ENCODE measurements at places on chromosomes 1 and 21.

- DNase-seq: no peak
Observed at GRCh38 chr1:30043731-30044408, 679.5 kb downstream of the MATN1 start.

DNA sequence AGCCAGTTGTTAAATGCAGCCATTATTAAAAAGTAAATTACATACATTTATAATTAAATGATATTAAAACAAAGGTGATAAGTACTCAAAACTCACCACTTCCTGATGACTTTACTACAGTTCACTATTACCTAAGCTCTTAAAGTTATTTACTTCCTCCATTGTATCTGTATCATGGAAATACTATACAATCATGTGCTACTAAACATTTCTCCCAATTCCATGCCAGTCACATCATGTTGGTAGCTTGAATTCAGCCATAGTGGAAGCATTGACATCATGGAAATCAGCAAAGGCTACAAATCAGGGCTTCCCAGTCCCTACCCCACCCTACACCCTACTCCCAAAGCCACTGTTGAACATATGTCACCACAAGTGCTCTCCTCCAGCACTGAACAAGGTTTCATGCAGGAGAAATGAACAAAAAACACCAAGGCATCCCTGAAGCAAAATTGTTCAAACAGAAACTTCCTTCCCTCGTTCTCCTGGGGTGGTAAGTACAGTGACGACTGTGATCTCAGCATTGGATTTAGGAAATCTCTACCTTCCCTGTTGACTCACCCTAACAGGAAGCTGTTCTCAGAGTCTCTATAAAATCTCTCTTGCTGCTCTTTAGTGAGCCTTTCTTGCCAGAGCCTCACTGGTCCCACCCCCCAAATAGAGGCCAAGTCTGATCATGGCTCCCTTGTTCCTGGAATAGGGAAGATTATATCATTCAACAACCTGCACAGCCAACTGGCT is 12.7 kb downstream of the VSIG8 start:
- no peak for DNase-seq

DNA sequence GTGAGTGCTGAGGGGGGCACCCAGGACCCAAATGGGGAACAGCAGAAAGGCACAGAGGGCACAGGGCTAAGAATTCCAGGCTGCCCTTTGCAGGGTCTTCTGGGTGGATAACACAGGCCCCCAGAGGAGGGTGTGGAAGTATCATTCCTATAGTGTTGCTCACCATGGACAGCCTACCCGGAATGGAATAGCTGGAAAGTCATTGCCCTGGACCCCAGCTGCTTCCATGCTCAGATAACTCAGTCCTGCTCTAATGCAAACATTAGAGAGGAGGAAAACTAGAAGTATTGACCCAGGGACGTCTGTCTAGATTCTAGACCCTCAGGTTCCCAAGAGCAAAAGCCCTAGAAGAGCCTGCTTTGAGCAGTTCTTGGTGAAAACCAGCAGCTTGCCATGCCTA is 24.7 kb downstream of the SLC6A17 start:
- DNase-seq: no peak

DNA sequence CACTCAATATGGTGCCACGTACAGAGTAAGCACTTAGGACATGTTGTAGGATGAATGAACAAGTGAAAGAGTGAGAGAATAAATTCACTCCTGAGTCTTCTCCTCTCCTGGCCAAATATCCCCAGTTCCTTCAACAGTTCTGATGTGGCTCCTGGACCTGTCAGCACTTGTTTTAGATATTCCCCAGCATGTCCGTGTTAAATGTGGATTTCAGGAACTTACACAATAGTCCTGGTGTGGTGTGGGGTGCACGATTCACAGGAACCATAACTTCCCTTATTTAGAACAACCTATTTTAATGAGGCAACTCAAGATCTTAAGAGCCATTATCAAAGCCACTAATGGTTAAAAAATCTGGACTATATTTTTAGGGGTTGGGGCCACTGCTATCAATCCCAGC is 39.0 kb upstream of the MYSM1 start:
- DNase-seq: no peak

- DNase-seq: no peak
Observed at GRCh38 chr1:178033019-178033418, 60.9 kb upstream of the RASAL2 start.

GRCh38 chr1:212667223-212668139 is 32.2 kb downstream of the BATF3 start:
- DNase-seq: peak; percentile 96

- no peak for DNase-seq
Observed at GRCh38 chr1:70503358-70503757, 92.3 kb downstream of the CTH start.

GRCh38 chr1:111813440-111814304 is 58.0 kb downstream of the DDX20 start:
- DNase-seq: no peak

- no peak for DNase-seq
Observed at GRCh38 chr1:203528976-203529835, 35.3 kb downstream of the OPTC start.

DNA sequence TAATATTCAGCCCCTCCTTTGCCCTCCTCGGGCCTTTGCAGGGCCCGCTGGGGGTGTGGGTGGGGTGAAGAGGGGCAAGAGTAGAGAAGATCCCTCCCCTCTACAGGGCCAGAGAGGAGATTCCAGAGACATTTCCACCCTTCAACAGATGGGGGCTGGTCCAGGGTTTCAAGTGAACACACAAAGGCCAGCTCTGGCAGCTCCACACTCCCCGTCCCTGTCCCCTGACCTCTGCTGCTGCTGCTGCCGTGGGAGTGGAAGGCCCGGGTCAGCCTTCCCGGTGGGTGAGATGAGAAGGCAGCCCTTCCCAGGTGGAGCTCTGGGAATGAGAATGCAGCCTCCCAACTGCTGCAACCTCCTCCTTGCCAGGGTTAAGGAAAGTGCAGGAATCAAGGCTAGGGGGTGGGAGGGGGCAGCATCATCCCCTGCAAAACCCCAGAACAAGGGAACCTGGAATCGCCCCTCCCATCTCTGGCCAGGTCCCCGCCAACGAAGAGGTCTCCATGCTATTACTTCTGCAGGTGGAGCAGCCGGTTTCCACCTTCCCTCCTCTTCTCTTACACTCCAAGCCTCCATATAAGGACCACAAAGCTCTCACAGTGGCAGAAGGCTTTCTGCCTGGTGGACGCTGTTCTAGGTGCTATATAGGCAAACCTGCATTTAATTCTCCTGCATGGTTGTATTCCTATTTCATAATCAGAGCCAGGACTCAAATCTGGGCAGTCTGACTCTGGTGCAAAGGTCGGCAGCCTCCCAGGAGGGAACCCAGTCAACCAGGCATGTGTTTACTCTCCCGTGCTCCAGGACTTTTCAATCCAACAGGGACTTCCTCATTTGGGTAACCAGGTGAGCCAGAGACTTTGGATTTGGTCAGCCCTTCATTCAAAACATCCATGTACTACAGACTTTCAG is 22.9 kb upstream of the ARHGEF10L start:
- DNase-seq: no peak

GRCh38 chr21:26781331-26781730 is 63.9 kb downstream of the ADAMTS1 start:
- DNase-seq: no peak

- no peak for DNase-seq
Observed at GRCh38 chr1:52579415-52579814, 22.8 kb upstream of the GPX7 start.

- no peak for DNase-seq
Observed at GRCh38 chr1:26535201-26535600, 5.6 kb downstream of the RPS6KA1 start.

- DNase-seq: no peak
Observed at GRCh38 chr21:32907521-32907920, 118.2 kb upstream of the OLIG2 start.

DNA sequence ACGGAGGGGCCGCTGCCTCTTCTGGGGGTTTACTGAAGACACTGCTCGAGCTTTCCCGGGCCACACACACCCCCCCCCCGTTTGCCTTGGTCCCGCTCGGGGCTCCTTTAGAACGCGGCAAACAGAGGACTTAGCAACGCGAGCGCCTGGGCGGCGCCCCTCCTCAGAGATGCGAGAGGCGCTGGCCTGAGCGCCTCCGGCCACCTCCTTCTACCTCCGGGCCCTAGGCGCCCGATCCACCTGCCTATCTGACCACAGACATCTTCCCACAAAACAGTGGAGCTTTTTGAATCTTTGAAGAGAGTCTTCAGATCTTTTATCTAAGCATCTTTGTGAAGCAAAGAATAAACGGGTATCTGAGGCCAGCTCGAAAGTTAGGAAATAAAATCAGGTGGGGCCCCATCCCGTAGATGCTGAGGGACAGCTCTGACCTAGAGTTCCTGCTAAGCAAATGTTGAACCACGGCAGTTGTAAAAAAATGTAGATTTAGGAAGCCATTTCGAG is 436 bp upstream of the TTLL7 start:
- peak; percentile 42 for DNase-seq

DNA sequence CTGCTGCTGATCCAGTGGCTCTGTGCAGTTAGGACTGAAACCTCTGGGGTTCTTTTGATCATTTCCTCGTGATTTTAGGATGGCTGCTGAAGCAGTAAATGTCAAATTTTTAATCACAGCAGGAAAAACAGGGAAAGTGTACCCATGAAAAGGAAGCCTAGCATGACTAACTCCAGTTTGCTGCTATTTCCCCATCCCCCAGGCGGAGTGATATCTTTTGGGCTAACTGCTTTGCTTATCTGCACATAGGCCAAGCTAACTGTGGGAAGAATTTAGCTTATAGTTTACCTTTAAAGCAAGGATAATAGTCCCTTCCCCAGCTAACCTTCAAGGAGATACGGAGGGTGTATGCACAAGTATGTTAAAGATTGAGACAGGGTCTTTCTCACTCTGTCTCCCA is 149.8 kb upstream of the TNR start:
- no peak for DNase-seq

DNA sequence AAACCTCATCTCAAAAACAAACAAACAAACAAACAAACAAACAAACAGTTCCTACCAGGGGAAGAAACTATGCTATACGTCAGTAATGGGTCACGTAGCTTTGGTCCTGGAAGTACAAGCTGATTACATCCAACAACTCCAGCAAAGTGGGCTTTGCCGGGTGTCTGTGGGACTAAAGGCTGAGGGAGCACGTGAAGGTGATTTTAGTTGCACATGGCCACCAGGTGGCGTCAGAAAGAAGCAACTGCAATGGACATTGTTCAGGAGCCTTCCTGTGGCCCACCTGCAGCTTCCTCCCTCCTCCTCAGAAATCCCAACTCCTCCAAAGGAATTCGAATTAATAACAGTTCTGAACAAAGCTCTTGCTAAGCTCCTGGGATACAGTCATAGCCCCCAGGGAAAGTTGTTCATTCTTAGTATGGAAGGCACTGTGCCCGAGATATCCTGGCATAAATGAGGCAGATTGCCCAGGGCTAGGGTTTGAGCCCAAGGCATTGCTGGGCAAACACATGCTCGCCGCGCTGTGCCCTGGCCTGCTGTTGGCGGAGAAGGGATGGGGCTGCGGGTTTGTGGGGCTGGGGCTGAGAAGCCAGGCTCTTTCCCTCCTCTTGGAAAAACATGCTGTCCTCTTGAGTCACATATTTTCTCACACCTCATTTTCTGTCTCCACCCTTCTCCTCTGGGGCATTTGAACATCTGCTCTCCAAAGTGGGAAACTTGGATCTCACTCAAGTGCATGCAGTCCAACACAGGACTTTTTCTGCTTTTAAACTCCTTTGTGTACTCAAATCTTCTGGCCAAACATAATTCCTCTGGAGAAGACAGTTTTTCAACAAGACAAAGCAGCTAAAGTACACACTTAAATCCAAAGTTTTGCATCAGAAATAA is 28.6 kb downstream of the AKNAD1 start:
- peak; percentile 79 for DNase-seq

- no peak for DNase-seq
Observed at GRCh38 chr1:89901957-89902669, 81.3 kb downstream of the LRRC8D start.

GRCh38 chr1:181423301-181423918 is 59.9 kb upstream of the CACNA1E start:
- peak; percentile 6 for DNase-seq

DNA sequence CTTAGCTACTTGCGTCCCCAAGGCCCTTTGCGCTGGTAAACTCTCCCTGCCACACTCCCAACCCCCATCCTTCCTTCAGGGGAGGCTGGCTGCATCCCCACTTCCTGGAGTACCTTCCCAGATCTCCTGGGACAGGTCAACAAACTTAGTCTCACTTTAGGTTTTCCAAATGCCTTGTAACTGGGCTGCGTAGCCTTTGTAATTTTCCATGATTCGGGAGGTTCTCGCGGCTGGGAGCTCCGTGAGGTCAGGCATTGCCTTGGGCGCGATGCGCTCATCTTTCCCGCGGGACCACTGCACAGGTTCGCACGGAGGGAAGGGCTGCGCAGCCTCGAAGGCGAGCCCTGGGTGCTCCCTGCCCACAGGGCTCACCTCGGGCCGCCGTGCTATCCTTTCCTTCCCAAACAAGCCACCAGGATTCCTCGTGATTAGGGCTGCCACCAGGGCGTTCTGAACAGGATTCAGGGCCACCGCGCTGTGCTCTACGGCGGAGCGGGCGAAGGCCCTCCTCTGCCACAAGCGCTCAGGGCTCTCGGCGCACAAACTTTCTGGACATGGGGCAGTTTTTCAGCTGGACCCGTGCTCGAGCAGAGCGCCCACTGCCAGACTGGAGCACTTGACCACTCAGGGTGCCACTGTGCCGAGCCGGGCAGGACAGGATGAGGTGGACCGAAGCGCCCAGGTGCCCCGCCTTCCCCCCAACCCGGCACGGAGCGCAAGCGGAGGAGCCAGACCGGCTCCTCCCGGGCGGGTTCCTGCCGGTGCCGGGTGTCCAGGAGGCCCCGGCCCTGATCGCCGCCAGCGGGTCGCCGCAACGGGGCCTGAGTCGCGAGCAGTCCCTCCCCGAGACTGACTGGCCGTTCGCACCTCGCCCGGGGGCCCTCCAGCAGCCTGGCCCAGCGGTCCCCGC is 1.1 kb downstream of the TMPRSS2 start:
- DNase-seq: no peak

GRCh38 chr1:73144311-73144710 is 862.0 kb upstream of the NEGR1 start:
- DNase-seq: no peak

GRCh38 chr21:15006594-15007230 is 58.1 kb downstream of the NRIP1 start:
- no peak for DNase-seq

- DNase-seq: no peak
Observed at GRCh38 chr1:25699500-25700143, 83.0 kb downstream of the MAN1C1 start.

DNA sequence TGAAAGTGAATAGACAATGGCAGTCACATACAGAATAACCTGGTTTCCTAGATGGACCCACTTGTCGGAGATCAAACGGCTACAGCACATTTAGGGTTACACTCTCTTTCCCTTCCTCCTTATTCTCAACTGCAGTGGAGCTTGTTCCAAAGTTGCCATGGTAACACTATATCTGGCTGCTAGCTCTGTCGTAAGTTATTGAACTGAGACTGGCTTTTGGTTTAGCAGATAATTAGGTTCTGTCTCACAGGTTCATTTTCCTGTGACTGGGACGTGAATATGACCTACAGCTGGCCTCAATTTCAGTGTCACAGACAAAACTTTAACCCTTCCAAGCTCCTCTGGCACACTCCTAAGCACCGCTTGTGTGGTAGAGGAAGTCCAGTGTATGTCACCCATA is 875.8 kb downstream of the USP25 start:
- DNase-seq: no peak

- DNase-seq: no peak
Observed at GRCh38 chr1:113552244-113552643, 161.9 kb downstream of the MAGI3 start.

- no peak for DNase-seq
Observed at GRCh38 chr1:235259133-235259778, 68.7 kb downstream of the ARID4B start.
